ENCODE measurements at places on chromosomes 16 and 17.

DNA sequence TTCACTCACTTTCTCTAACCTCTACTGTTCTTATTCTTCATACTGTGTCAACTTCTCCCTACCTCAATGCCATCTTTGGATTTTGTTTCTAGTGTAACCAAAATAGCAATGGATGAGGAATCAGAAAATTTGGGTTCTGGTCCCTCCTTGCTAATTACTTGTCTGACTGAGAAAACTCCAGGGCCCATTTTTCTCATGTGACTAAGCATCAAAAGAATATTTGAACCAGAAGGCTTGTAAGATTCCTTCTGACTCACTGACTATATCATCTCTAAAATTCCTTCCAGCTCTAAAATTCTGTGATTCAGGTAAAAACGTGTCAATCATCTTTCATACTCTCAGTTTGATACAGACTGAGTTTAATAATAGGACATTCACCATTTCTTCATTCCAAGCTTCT lies 57.9 kb downstream of the BRIP1 start:
- DNase-seq: no peak

GRCh38 chr17:31513731-31514427 lies 122.4 kb downstream of the RAB11FIP4 start:
- no peak for DNase-seq

- no peak for DNase-seq
These were observed 17.3 kb upstream of the FOXK2 start for GRCh38 chr17:82502207-82502606.

GRCh38 chr16:56506941-56507340 lies 12.9 kb downstream of the BBS2 start:
- DNase-seq: no peak

DNA sequence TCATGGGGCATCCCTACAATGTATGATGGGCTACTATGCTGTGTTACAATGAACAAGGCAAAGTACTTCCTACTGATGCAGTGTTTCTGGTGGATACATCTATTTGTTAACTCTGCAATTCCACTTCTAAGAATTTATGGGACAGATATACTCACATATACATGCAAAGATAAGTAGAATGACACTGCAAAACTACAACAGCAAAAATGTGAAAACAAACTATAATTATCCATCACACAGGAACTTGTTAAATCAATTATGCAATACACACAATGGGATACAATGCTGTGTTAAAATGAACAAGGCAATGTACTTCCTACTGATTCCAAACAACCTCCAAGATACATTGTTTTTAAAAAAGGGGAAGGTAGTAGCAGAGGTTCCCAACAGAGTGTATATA lies 3.2 kb downstream of the DDX52 start:
- no peak for DNase-seq

Measured in DMS53 (cell line).